KBM-7 (cell line): ENCODE measurements at places on chromosomes 5 and 9.

GRCh38 chr5:119357270-119357669 is 1.5 kb downstream of the TNFAIP8 start:
- DNase-seq, result no peak

DNA sequence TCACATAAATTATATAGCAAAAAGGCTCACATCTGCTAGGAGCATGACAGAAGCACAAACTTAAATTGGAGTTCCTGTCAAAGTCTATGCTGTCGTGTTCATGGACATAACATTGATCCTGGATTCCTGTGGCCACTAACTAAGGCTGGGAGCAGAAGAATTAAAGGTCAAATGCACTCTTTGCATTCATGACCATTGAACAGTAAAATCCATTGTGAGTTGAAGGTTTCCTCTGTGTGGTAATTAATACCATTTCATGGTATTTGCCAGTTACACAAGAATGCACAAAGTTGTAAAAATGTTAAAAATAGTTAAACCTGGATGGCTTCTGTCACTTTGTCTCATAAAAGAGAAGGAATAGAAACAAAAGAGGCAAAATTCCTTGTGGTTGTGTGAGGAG is 242.6 kb downstream of the NPR3 start:
- DNase-seq, result no peak

DNA sequence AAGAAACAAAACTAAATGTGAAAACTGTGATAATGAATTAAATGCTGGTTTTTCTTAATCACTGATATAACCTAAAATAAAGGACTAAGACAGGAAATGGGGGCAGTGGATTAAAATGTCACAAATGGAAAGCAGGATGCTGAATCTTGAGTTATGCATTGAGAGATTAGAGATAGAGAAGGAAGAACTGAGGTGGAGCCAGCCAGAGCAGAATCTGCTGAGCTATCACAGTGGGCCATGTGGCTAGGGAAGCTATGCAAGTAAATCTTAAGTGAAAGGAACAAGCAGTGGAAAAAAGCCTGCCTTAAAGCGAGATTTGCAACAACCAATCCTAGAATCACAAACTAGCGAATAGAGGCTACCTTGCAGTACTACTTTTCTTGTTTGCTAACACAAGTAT is 188.5 kb upstream of the RASA1 start:
- DNase-seq, result peak; percentile 38

DNA sequence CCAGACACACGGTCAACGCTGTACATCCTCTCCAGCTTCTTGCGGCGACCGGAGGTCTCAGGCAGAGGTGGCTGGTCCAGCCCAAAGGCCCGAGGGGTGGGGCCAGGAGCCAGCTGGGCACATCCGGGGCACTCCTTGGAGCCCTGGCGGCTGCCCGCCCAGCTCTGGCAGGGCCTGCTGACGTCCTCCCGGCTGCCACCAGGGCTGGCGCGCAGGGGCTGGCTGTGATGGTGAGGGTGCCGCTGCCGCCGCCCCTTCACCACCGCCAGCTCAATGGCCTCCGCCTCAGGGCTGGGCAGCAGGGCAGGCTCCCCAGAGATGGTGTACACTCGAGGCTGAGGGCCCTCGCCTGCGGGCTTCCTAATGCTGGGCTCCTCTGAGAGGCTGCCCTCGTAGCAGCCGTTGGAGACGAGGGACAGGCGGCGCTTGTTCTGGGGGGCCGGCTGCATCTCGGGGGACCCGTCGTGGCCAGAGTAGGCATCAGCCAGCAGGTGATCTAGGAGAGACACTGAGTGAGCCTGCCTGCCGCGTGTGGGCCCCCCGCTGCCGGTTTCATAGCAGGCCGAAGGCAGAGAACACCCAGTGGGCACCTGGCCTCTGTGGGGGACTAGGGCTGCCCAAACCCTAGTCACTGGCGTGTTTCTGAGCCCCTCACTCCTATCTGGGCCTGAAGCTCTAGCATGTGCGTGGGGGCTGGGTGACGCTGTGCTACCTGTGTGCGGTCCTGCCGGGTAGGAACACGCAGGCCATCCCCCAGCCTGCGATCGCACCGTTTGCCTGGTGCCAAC is 1.5 kb downstream of the NSMF start:
- DNase-seq, result no peak

GRCh38 chr9:95772320-95773052 is 103.0 kb upstream of the ERCC6L2 start:
- peak; percentile 8 for DNase-seq
